ENCODE measurements at places on chromosomes 6 and 20.

GRCh38 chr20:44618318-44618731 is 33.2 kb downstream of the ADA start:
- DNase-seq = peak; percentile 38

GRCh38 chr6:1399085-1399780 is 9.9 kb downstream of the FOXF2 start:
- DNase-seq = no peak

DNA sequence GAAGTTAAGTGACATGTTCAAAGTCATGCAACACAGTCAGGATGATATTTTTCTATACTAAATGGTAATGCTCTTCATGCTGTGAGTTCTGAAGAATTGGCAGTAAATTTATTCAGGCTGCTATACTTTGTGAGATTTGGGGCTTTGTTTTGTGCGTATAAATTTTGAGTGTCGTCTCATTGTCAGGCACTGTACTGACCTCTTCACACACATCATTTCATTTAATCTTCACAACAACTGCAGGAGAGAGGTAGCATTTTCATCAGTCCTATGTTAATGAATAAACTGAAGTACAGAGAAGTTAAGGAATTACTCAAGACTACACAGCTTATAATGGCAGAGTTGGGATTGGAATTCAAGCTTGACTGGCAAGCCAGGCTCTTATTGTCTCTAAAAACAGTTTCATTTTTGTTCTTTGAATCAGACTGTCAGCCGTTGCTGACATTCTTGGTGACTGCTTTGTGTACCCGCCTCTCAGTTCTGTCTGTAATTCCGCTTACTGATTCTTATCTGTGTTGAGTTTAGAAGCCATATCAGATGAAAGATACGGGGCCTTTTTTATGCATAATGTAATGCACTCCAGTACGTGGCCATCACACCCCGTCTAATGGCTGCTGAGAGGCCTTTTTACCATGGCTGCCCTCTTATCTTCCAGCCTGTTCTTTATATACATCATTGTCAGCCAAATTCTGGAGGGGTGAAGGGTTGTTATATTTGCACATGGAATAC is 274.9 kb downstream of the UTRN start:
- peak; percentile 47 for DNase-seq

DNA sequence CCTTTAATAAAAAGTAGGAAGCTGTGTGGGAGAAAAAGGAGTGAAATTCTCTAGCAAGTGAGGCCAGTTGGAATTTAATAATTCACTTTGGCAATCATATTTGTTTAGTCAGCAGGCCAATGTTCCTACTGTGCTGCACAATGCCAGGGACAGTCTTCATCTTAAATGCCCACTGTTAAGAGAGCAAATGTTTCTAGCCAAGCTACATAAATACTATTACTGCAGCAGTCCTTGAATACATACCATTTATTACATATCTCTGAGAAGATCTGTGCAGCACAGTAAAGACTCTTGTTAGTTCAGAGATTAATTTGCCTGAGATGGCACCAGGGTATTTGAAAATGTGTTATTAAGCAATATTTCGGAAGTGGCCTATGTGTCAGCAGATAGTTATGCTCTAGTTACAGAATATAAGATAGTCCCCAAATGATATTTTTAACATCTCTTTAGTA is 105.4 kb downstream of the OGFRL1 start:
- DNase-seq = no peak

GRCh38 chr6:39044181-39044580 is 4.4 kb upstream of the GLP1R start:
- no peak for DNase-seq

- no peak for DNase-seq
These were observed 13.5 kb downstream of the HAO1 start for GRCh38 chr20:7926767-7927166.

- DNase-seq = no peak
These were observed 236.6 kb upstream of the CHD6 start for GRCh38 chr20:41854765-41855164.

DNA sequence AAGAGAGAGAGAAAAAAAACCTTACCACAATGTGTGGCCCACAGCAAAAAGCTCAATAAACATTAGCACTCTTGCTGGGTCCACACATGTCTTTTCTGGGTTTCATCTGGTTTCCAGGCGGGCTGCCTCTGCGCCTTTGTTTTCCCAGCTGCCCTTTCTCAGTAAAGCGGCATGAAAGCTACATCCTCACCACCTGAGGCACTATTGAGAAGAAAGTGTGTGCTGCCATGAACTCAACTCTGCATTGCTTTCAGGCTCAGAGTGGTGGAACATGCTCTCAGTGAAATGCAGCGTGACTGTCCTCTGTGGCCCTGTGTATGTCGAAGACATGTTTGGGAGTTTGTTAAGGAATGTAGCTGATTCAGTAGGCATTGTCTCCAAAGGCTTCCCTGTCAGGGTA is 102.3 kb downstream of the LYRM2 start:
- DNase-seq = no peak

DNA sequence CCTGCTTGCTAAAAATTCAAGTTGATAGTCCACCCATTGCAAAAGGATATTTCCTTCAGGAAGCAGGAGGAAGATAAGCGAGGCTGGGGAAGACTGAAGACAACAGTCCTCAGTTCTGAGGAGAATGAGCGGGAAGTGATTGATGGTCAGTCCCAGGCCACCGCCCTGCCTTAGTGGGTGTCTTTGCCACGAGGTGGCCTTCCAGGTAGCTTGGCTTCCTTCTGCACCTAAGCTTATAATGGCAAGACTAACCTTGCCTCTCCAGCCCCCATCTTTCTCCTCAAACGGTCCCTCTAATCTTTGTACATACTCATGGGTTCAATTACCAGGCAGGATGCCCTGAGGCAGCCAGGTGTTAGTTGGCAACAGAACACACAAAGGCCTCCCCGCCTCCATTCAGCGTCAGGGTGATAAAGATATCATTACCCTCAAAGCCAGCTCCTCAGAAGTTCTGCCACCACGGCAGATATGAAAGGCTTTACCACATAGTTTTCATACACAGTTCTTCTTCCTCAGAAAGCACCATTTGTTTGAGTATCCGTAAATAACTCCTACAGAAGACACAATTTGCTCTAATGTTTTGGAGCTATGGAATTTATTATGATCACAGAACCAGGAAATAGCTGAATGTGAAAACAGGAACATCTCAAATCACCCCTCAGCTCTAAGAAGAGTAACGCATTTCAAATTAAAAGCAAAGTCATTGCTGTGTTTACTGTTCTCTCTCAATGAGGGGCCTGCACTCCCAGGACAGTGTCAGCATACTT is 249.4 kb downstream of the ATXN1 start:
- DNase-seq = peak; percentile 28

DNA sequence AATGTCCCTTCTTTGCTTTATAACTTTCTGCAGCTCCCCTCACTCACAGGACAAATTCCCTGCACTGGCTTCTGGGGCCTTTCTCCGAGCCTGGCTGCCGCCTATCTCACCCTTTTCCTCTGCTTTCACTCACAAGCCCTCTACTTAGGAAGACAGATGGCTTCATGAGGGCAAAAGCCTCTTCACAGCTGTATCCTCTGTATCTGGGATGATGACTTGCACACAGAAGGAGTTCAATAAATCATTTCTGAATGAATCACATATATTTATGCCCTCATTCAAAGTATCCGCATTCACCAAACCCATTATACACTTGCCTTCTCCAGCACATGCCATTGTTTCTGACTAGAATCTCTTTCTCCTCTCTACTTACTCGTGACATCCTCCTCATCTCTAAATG is 159.0 kb upstream of the RIPOR2 start:
- DNase-seq = no peak

- DNase-seq = no peak
These were observed 9.0 kb upstream of the TSHZ2 start for GRCh38 chr20:52963131-52963530.

- no peak for DNase-seq
These were observed 542.0 kb downstream of the DHX35 start for GRCh38 chr20:39503902-39504709.

DNA sequence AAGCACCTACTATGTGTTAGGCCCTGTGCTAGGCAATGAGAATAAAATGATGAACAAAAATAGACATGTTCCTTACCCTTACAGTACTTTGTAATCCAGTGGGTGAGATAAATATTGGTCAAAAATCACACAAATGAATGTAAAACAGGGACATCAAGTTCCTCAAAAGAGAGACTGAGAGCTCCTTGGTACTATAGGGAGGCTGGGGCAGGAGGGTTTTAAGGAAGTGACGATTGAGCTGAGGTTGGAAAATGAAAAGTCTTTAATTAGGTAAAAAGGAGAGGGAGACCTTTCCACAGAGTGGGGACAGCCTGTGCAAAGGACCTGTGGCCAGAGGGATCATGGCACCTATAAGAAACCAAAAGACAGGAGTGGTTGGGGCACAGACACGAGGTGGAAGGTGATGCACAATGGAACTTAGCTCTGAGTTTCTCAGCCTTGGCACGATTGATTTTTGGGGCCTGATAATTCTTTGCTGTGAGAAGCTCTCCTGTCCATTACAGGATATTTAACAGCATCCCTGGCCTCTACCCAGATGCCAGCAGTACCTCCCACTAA is 140.3 kb downstream of the CEP57L1 start:
- DNase-seq = no peak

- DNase-seq = no peak
These were observed 88.0 kb downstream of the FRK start for GRCh38 chr6:115972679-115973078.

GRCh38 chr20:44067650-44068081 is 119.3 kb downstream of the JPH2 start:
- no peak for DNase-seq

DNA sequence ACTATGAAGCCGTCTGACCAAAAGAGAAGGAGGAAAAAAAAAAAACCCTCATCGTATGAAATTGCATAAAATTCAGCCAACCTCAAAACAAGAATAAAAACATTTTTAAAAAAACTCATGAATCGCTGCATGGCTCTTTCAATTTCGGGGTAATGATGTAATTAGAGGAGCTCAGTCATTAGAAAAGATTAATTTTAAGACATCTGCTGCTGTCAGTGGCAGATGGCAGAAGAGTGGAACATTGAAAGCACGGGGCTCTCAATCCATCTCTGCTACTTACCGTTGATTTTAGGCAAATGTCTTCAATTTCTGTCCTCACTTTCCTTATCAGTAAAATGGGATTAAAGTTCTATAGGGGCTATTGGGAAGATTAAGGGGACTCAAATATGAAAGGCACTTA is 79.1 kb downstream of the EYA2 start:
- no peak for DNase-seq

- peak; percentile 37 for DNase-seq
These were observed 13.9 kb upstream of the RANBP9 start for GRCh38 chr6:13725570-13725969.

- DNase-seq = peak; percentile 76
These were observed 70.9 kb downstream of the HFE start for GRCh38 chr6:26158076-26158580.

GRCh38 chr6:90068703-90069523 is 174.6 kb downstream of the GJA10 start:
- DNase-seq = no peak

- DNase-seq = no peak
These were observed 41.1 kb upstream of the FANCE start for GRCh38 chr6:35411066-35411465.

DNA sequence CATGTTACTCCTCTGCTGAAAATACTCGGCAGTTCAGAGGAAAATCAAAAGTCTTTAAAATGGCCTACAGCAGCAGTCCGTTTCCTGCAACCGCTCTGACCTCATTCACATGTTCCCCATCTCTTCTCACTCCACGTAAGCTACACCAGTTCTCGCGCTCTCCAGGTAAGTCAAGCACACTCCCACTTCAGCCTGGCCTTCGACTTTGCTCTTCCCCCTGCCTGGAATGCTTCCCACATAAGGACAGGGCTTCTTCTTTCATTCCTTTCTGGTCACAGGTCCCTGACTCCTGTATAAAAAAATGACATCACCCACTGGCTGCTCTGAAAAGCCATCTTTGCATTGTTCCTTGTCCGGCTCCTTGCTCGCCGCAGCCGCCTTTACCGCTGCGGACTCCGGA is 42.7 kb downstream of the MGME1 start:
- DNase-seq = no peak

- DNase-seq = no peak
These were observed 1.9 kb downstream of the DDAH2 start for GRCh38 chr6:31727034-31727716.

GRCh38 chr6:112309244-112309643 is 37.9 kb upstream of the RFPL4B start:
- no peak for DNase-seq

DNA sequence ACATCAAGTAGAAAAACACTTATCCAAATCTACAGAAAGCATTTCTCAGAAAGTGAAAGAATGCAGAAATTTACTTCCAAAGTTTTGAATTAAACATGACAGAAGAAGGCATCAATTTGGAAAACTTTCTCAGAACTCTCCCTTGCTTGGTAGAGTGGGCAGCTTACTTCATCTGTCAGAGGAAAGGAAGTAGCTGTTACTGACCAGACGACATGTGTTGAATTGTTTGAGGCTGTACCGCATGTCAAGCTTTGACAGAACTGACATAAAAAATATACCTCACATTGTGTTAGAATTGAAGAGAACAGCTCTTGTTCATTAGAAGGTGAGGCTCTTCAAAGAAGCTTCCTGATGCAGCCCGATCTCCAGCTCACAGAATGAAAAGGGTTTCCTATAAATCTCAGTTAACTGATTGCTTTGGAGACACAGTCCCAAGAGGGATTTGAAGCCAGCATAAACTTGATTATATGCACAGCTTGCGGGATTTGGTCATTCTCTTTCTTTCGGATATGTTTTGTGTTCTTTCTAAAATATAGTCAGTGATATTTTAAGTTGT is 190.7 kb downstream of the PLCB1 start:
- DNase-seq = no peak

DNA sequence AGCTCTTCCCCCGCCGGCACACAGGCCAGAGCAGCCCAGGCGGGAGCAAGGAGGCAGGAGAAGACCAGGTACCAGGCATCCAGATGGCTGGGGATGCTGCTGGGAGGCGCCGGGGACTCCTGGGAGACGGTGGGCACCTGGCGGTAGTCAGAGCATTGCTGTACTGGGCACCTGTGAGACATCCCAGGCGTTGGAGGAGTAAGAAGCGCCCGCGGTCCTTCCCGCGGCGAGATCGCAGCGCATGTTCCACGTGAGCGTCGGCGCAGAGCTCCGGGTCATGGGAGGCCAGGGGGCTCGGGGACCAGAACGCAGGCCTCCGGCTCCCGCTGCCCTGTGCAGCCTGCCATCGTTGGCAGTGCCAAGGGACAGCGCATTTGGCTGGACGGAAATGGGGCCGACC is 293.7 kb upstream of the CDYL start:
- no peak for DNase-seq

DNA sequence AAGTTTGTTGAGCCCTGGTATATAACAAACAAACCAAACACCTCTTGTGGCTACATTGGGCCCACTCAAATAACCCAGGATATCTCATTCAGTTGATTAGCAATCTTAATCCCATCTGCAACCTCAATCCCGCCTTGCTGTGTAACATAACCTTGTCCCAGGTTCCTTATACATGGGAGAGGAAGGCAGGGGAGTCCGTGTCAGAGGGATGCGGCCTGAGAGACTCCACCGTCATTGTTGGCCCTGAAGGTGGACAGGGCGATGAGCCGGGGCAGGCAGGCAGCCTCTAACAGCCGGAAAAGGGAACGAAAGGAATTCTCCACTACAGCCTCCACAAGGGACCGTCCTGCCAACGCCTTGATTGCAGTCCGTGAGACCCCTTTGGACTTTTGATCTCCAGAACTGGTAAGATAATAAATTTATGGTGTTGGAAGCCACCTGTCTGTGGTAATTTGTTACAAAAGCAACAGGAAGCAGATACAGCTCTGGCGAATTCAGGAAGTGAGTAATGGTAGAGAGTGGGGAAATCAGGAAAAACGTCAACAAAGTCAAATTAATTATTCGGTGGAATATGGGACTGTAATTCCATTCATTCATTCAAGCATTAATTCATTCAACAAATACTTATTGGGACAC is 124.5 kb upstream of the SALL4 start:
- no peak for DNase-seq

- no peak for DNase-seq
These were observed 238.9 kb downstream of the MAFB start for GRCh38 chr20:40449974-40450616.

Data from stimulated activated CD4-positive, alpha-beta T cell treated with anti-CD3 and anti-CD28 coated beads, Interleukin-2, amount 100 ng/mL, for 24 hours (primary cell).